Stimulated activated CD8-positive, alpha-beta memory T cell treated with anti-CD3 and anti-CD28 coated beads, Interleukin-12 subunit alpha, Interleukin-12 subunit beta, amount 100 ng/mL, for 4 hours (primary cell): ENCODE measurements at places on chromosomes 3 and 15.

DNA sequence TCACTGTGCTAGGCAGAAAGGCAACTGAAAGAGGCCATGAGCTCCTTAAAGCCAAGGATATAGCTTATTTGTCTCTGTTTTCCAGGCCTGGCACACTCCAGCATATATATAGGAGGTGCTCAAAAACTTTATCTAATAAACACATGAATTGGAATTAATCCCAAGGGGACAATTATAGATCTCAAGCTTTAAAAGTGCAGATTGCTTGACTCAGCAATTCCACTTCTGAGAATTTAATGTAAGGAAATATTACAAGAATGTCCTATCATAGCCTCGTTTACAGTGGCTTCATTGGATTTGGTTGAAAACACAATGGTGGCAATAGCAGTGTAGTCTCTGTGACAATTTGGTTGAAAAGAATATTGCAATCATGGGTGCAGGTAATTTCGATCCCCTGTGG is 267.3 kb downstream of the SHQ1 start:
- DNase-seq = no peak

GRCh38 chr3:102030661-102031060 is 181.3 kb downstream of the NFKBIZ start:
- DNase-seq = no peak

- DNase-seq = no peak
Measured at GRCh38 chr3:52433996-52434479, 10.9 kb downstream of the SEMA3G start.

DNA sequence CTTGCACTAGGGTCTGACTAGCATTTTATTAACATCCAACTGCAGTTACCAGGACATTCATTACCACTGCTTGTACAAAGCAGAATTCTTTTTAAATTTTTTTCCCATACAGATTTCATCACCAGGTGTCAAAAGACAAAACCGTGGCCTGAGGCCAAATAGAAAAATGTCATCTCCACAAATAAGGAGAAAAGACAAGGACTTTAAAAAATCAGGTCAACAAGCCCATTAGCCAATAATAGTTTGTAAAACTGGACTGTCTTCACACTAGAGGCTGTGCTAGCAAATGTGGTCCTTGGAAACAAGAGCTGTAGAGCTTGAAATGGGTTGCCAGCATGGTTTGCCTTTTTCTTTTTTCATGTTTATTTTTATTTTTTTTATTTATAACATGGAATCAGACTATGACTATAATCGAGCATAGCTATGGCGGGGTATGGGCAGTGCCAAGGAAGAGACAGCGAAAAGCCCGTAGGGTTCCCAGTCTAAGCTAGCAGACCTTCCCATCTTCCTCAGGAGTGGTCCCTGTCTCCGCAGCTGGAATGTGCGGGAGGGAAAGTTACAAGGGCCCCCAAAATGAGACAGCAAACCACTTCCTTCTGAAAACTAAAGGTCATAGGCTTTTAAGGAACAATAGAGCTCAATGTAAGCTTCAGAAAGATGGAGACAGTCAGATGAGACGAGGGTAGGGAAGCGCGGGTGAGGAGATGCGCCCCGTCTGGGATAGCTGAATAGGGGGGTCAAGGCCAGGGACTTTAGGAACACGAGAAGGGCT is 1.5 kb downstream of the PTPN9 start:
- DNase-seq = no peak

- no peak for DNase-seq
Measured at GRCh38 chr3:15505479-15506165, 15.9 kb downstream of the COLQ start.

- DNase-seq = no peak
Measured at GRCh38 chr3:65385805-65386204, 652.9 kb downstream of the MAGI1 start.

DNA sequence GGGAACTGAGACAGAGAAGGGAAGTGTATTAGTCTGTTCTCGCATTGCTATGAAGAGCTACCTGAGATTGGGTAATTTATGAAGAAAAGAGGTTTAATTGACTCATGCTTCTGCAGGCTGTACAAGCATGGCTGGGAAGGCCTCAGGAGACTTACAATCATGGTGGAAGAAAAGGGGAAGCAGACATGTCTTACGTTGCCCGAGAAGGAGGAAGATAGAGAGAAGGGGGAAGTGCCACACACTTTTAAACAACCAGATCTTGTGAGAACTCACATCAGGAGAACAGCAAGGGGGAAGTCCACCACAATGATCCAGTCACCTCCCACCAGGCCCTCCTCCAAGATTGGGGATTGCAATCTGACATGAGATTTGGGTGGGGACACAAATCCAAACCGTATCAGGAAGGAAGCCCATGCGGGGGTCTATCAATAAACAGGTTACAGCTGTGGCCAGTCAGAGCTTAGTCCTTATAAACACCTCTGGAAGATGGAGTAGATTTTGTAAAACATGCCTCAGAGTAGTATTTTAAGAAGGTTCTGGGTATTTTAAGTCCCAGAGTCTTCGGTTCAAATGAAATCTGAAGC is 153.9 kb downstream of the GHSR start:
- DNase-seq = no peak

DNA sequence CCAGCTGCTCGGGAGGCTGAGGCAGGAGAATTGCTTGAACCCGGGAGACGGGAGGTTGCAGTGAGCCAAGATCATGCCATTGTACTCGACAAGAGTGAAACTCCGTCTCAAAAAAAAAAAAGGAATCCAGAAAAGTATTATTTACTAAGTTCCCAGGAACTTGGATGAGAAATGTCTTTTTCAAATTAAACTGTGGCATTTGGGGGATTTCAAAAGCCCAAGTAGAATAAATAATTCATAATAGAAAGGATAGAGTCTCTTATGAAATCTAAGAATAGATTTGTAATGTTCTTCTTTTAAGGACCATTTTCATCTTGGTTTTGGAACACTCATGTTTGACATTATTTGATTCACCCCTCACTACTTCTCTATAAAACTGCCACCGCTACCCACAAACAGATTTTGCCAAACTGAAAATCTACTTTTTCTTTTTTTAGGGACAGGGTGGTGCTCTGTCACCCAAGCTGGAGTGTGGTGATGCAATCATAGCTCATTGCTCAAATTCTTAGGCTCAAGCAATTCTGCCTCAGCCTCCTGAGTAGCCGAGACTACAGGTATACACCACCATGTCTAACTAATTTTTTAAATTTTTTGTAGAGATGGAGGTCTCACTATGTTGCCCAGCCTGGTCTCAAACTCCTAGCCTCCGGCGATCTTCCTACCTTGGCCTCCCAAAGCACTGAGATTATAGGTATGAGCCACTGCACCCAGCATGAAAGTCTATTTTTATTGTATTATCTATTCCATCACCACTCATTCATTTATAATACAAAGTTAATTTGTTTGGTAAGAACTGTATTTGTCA is 99.3 kb downstream of the SENP2 start:
- DNase-seq = no peak

GRCh38 chr15:39465843-39466749 is 114.8 kb upstream of the THBS1 start:
- no peak for DNase-seq

DNA sequence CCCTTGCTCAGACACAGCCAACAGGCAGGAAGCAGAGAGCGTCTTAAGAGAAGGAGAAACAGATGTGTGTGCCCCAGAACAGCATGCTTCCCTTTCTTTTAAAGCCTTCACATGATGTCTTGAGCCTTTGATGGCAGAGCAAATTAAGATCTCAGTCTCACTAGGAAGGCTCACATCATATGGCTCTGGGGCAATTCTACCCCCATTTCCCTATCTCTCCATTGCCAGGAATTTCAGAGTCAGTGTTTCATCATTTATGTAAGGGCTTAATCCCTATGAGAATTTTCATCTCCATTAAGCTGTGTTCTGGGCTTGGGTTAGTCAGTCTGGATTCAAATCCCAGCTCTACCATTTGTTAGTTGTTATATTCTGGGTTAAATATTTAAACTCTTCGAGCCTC is 41.4 kb upstream of the GLCE start:
- no peak for DNase-seq

GRCh38 chr15:73564255-73564654 is 68.9 kb downstream of the NPTN start:
- no peak for DNase-seq
